ENCODE measurements at places on chromosomes 1 and 21. TPM values are rescaled to one million over a fixed set of nuclear protein-coding genes. Genes with fewer than 3 reads are reported as not detected.

The KLF17 gene
- total RNA-seq: not detected

GRCh38 chr1:160137216-160137862 is 14.1 kb upstream of the ATP1A4 start:
- DNase-seq: no peak

DNA sequence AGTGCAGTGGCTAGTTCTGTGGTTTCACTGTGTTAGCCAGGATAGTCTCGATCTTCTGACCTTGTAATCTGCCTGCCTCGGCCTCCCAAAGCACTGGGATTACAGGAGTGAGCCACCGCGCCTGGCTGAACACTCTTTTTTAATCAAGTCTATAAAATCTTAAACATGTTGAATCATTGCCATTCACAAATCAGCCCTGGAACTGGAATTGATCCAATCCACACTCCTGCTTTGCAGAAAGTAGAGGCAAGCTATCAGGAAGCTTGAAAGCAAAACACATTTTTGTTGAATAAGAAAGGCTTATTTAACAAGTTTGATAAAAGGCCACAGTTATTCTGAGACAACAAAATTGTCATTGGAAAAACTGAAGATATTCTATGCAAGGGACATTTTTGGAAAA is 18.3 kb upstream of the EFHD2 start:
- no peak for DNase-seq

- no peak for DNase-seq
Measured at GRCh38 chr21:27045281-27045985, 78.5 kb upstream of the ADAMTS5 start.

GRCh38 chr1:39635205-39635870 is 4.1 kb downstream of the HEYL start:
- DNase-seq: no peak

Data from prostate gland (tissue), 2 donors.